ENCODE measurements at places on chromosomes 7 and 10.
A peak's percentile ranks its signal among the peaks of the same experiment; 100 is the strongest.

DNA sequence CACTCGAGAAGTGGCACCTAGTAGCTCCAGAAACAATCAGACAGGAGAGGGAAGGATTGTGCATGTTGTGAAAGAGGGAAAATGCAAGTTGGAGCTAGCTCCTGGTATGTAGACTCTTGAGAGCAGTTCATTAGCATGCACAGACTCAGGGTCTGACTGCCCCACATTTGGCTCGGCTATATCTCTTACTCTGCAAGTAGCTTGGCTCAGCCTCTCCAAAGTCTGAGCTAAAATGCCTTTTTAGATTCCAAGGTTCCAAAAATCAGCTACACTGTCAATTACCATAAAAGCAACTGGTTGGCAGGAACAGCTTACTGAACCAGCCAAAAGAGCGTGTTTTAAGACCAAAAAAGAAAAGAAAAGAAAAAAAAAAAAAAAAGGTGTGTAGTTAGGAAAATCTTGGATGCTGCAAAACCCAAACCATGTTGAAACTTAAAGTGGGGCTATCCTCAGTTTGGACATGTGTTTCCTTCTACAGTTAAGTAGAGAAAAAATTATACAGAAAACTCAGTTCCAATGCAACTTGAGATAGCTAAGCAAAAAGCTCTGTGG is 65.5 kb downstream of the MKX start:
- peak; percentile 85 for DNase-seq

DNA sequence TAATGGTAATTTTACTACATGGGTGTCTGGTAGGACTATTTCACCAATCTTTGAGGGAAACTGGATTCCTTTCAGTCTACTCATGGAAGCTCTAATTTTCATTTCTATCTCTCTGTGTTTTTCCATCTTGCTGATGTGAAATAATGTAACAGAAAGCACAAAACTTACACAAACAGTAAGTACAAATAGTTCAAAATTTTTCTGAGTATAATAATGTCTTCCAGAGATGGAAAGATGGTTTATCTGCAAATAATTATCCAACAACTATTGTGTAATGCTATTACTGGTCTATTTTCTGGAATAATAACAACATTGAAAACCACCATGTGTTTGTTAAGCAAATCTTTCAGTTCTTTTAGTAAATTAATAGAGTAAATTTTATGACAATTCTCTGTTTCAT is 565.8 kb upstream of the MGMT start:
- DNase-seq, result no peak

DNA sequence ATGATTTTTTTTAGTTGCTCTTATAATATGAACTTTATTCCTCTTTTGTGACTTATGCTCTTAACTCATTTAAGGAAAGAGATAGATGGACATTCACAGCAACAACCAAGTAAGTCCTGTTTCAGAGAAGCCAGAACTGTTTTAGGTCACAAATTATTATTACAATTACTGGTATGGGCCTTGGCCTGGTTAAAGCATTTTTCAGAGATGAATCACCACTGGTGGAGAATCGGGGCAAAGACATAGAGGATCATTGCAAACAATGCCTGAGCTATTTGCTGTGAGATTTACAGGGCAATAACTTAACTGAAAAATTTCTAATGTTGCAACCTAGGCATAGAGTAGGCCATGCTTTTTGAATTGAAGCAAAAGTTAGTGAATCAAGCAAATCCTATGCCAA is 138.0 kb upstream of the YAE1 start:
- DNase-seq, result no peak

GRCh38 chr10:9762966-9763656 is 1254.6 kb upstream of the CELF2 start:
- DNase-seq, result peak; percentile 9

- DNase-seq, result no peak
These were observed 105.2 kb downstream of the PRKCQ start for GRCh38 chr10:6474871-6475270.

- DNase-seq, result no peak
These were observed 9.3 kb upstream of the OR6V1 start for GRCh38 chr7:143042790-143043271.

- DNase-seq, result no peak
These were observed 48.6 kb downstream of the MCU start for GRCh38 chr10:72740528-72740927.

- DNase-seq, result no peak
These were observed 7.5 kb downstream of the BNIP3 start for GRCh38 chr10:131974034-131974817.

DNA sequence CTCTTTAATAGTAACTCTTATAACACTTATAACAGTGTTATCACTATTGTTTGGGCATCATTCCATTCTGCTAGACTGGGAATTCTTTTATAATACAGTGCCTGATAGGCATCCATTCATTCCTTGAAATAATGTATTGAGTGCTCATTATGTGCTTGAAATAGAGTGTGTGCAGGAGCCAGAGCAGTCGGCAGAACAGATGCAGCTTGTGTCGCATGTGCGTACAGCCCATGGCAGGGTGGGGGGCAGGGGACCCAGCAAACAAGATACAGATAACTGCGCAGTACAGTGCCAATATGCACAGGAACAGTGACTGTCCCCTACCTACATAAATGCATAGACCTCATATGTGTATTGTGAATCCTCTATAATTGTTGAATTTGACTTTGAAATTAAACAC is 99.3 kb downstream of the KAT6B start:
- peak; percentile 42 for DNase-seq

DNA sequence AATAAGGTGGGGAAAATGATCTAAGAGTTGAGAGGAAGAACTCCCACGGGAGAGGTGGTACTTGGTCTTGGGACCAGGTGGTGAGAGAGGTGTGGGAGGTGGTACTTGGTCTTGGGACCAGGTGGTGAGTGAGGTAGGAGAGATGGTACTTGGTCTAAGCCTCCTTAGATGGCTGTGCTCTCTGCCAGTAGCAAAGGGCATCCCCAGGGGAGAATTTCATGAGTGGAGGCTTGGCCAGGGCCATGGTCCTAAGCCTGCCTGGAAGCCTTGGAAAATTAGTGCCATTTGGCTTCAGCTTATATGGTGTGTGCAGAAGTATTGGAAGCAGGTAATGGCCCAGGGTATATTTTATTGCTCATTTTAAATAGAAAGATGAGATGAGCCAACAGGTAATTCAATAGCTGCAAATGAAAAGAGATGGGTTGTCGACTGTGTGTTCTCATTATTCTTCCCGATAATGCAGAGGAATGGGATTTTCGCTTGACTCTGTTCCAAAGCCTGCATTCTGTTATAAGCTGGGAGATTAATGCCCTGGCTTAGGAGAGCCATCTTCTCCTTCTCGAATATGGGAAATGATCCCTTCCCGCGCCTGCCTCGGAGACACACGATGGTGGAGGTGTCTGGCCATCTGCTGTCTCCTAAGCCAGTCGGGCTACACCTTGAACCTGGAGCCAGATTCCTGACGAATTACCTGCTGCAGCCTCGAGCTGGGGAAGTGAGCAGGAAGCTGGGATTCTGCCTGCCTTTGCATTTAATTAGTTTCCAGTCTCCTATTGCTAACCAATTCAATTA is 287.8 kb downstream of the GALNT17 start:
- DNase-seq, result no peak

GRCh38 chr10:86349474-86349873 is 17.1 kb downstream of the GRID1 start:
- peak; percentile 19 for DNase-seq

DNA sequence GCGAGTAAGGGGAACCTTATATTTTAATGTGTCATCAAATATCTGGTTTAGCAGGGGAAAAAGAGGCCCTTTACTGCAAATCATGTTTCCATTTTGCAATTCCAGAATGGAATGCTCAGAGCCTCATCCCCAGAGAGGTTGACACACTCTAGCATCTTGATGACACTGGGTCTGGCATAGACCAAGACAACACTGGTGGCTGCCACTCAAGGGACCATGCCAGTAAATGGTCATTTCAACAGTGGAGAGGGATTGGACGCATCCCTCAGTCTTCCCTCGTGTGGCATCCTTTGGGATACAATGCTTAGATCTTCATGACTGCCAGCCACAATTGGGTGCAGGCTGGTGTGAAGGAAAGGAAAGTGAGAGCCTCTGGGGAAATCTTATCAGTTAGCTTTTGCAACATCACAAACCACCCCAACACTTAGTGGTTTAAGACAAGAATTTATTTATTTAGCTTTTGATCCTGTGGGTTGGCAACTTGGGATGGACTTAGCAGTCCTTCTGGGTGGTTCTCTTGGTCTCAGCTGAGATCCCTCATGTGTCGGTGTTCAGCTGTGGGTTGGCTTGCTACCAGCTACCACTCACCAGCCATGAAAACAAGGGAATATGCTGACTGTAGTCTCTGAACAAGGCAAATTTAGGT is 21.6 kb downstream of the TACC2 start:
- DNase-seq, result no peak

- no peak for DNase-seq
These were observed 85.5 kb downstream of the GLRX3 start for GRCh38 chr10:130221456-130222375.

DNA sequence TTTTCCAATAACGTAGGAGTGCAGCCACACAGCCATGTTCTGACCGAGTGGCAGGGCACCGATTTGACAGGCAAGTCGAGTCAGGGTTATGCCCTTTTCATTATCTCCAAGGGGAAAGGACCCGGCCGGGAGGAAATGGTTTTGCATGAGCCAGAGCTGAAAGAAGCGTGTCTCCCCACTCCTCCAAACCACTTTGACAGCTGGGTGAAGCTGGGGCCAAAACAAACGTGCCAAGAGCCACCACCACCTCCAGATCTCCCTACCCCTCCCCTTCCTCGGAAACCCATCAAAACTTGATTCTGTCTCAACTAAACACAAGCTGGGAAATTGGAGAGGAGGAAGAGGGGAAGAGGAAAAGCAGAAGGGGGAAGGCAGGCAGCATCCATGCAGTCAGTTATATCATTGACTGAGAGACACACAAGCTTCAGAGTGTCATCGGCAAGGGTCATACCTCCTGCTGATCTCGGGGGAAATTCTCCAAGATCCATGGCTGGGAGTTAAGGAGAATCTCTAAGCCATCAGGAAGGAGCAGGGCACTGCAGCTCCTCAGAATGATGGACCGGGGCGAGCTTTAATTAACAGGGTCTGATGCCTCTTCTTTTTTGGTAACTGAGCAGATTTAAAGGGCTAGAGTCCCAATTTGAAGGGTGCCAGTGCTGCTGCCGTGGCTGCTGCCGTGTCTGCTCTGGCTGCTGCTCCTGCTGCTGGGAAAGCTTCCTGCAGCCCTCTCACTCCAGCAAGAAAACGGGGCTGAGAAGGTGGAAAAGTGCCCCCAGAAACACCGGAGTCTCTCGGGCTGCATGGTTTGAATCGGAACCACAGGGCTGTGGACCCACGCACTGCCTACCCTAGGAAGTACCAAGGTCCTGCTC is 34.7 kb upstream of the CALN1 start:
- DNase-seq, result peak; percentile 18

DNA sequence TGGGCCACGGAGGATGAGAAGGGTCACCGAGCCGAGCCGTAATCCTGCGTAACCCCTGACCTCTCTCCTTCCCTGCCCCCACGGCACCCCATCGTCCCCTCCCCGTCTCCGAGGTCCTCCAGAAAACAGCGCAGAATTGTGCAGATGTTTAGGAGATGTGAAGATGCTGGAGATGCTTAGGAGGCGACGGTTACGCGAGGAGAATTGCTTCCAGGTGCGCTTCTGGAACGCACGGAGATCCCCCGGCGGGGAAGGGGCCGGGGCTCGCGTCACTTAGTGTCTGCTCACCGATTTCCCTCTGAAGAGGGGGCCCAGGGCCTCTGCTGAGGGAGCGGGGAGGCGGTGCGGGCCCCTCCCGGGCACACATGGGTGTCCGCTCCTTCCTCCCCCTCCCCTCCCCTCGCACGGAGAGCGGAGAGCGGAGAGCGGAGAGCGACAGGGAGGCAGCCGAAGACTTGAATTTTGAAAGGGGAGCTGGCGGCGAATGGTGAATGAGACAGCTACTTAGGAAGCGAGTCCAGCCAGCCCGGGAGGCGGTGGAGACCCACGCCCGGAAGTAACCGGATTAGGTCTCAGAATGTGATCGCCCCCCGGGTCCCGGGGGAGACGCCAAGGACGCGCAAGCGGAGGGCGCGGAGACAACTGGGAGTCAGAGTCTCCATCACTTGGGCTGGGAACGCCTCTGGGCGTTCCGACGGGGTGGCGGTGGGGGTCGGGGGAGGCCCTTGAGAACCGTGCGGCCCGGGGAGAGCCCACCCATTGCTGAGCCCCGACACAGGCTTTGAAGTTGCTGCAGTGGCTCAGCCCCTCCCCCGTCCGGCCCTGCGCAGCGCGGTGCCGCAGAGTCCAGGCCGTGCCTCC is 8.7 kb upstream of the EN2 start:
- no peak for DNase-seq

- peak; percentile 79 for DNase-seq
These were observed 436.7 kb downstream of the TNS3 start for GRCh38 chr7:47145186-47145725.

GRCh38 chr7:135800560-135800959 is 51.9 kb upstream of the FAM180A start:
- no peak for DNase-seq

GRCh38 chr10:22954970-22955369 is 27.1 kb downstream of the ARMC3 start:
- no peak for DNase-seq

- DNase-seq, result no peak
These were observed 6.2 kb downstream of the BUB3 start for GRCh38 chr10:123160311-123160980.

DNA sequence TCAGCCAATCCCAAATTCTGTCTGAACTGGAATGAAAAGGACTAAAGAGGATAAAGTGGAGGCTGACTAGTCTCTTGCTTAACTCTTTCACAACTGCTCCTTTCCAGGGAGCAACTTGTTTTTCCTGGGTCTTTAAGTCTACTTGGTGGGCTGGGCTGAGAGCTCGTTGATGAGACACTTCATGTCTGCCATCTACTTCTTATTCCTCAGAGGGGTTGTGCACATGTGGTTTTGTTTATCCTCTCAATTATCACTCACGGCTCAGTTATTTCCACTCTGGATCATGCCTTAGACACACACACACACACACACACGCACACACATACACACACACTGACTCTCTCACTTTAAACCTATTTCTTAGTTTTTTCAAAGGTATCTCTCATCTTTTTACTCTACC is 298.6 kb upstream of the MTPN start:
- no peak for DNase-seq

- DNase-seq, result no peak
These were observed 7.7 kb downstream of the FGF8 start for GRCh38 chr10:101767966-101768790.

GRCh38 chr7:104927055-104927454 is 87.0 kb upstream of the KMT2E start:
- peak; percentile 44 for DNase-seq

DNA sequence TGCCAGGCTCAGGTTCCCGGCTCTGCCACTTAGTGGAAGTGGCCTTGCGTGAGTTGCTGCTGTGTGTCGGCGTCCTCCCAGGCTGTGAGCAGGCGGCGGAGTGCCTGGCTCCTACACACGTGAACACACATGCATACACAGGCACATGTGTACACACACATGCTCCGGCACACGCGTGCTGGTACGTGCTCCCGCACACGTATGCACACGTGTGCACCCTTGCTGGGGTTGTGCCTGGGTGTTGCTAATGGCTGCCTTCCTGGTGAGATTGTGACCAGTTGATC is 107.6 kb downstream of the INPP5A start:
- peak; percentile 6 for DNase-seq

GRCh38 chr7:13989949-13990305 is 461 bp upstream of the ETV1 start:
- no peak for DNase-seq
